ENCODE measurements at places on chromosomes 12 and 14.

DNA sequence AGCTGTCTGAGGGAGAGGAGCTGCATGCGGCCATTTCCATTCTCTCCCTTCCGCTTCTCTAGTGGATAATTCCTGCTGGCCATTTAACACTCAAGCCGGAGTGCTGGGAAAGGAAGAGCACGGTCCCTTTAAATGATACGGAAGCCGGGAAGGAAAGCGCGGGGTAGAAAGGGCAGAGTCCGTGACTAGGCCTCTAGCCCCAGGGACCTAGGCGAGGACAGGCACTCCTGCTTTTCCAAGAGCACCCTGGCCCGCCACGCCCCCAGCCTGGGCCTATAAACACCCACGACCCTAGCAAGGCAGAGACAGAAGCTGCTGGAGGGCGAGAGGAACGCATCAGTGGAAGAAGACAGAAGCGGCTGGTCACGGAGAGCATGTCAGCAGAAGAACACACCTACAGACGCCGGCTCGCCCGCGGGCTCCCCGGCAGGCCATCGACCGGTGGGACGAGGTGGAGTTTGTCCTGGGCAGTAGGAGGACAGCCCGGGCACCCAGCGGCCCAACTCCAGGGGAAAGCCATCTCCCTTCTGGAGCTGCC, 1206.6 kb upstream of the TMEM132C start:
- no peaks in the 10 kb centered on the region for H3K4me1 ChIP-seq
- no peaks in the 10 kb centered on the region for H3K27me3 ChIP-seq
- no peak overlapping the region for H3K4me3 ChIP-seq
- H3K27ac ChIP-seq, result no peak overlapping the region
- DNase-seq, result no peak

GRCh38 chr14:24734917-24735500, 101.0 kb upstream of the GZMB start:
- no peaks in the 10 kb centered on the region for H3K4me1 ChIP-seq
- no peak overlapping the region for H3K27ac ChIP-seq
- H3K4me3 ChIP-seq, result no peak overlapping the region
- H3K27me3 ChIP-seq, result no peaks in the 10 kb centered on the region

DNA sequence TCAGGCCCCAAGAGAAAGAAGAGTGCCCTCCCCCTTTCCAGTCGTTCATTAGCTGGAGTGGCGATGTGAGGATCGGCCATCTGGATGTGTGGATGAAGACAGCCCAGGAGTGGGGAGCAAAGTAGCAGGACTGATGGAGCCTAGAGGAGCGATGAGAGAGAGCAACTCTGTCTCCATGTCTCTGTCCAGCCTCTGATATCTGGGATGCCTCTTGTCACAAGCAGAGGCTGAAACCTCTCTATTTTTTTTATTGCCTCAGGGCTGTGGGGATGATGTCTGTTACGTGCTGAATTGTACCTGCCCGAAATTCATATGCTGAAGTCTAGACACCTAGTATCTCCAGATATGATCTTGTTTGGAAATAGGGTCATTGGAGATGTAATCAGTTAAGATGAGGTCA, 2.7 kb downstream of the SERPINA11 start:
- no peaks in the 10 kb centered on the region for H3K27me3 ChIP-seq
- H3K4me1 ChIP-seq, result no peaks in the 10 kb centered on the region
- H3K27ac ChIP-seq, result no peak overlapping the region

- H3K27ac ChIP-seq, result no peak overlapping the region
- peaks cover 5% of the 10 kb centered on the region for H3K4me1 ChIP-seq
- H3K27me3 ChIP-seq, result no peaks in the 10 kb centered on the region
- H3K4me3 ChIP-seq, result no peak overlapping the region
Observed at GRCh38 chr14:54480830-54481562, 7.8 kb downstream of the GMFB start.

GRCh38 chr12:32558903-32559302, 120.2 kb upstream of the DNM1L start:
- no peaks in the 10 kb centered on the region for H3K27me3 ChIP-seq
- peaks cover 28% of the 10 kb centered on the region for H3K4me1 ChIP-seq
- H3K4me3 ChIP-seq, result peak overlapping the region; percentile 45
- H3K27ac ChIP-seq, result peak overlapping the region; percentile 90

DNA sequence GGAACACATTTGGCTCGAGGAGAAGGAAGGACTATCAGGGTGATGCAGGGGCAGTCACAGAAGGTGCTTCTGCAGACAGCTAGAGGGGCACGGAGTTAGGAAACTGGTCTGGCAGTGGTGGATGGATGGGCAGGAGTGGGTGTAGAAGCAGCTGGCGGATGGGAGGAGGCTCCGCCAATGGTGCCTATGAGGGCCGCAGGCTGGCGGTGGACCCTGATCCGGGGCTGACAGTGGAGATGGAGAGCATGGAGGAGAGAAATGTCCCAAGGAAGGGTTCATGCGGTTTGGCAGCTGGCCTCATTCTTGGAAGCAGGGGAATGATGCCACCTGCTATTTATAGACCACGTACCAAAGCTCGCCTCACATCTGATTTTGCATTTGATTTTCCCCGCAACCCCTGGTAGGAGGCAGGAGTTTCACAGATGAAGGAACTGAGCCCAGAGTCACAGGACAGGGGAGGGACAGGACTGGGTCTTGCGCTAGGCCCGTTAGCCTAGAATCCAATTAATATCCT, 237.1 kb downstream of the FOXN3 start:
- no peak overlapping the region for H3K27ac ChIP-seq
- 0 out of 2 replicates have a peak, but pooled peaks cover 4% of the 10 kb centered on the region for H3K4me1 ChIP-seq
- DNase-seq, result no peak
- no peaks in the 10 kb centered on the region for H3K36me3 ChIP-seq

- no peak overlapping the region for H3K27ac ChIP-seq
- no peaks in the 10 kb centered on the region for H3K27me3 ChIP-seq
- no peaks in the 10 kb centered on the region for H3K36me3 ChIP-seq
- H3K4me1 ChIP-seq, result peaks cover 15% of the 10 kb centered on the region
- no peak overlapping the region for H3K4me3 ChIP-seq
Observed at GRCh38 chr12:66495709-66496108, 183.2 kb downstream of the GRIP1 start.

DNA sequence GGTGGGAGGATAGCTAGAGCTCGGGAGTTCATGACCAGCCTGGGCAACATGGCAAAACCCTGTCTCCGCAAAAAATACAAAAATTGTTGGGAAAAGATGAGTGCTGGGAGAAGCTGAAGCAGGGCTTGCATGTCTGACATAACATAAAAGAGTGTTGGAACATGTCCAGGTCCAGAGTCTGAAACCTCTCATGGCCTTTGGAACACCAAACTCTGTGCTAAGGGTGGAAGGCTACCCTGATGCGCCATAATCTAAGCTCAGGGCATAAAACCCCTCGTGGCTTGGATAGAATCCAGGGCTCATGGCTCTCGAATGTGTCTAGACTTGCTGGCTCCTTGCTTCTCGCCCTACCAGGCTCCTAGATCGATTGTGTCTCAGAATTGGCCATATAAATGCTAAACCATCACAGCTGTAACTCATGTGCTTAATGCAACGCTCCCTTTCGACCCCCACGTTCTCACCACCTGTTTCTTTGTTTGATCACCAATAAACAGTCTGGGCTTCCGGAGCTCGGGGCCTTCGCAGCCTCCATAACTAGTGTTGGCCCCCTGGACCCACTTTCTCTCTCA, 6.7 kb upstream of the CLEC7A start:
- DNase-seq, result no peak
- H3K36me3 ChIP-seq, result no peaks in the 10 kb centered on the region

- no peak overlapping the region for H3K27ac ChIP-seq
- H3K27me3 ChIP-seq, result no peaks in the 10 kb centered on the region
- no peak for DNase-seq
- no peaks in the 10 kb centered on the region for H3K4me1 ChIP-seq
- no peaks in the 10 kb centered on the region for H3K36me3 ChIP-seq
Observed at GRCh38 chr12:38690646-38691045, 214.7 kb downstream of the CPNE8 start.

Data from MM.1S (cell line).